ENCODE measurements at places on chromosomes 4 and X.

GRCh38 chrX:3940000-3940610, 226.7 kb upstream of the PRKX start:
- no peak for DNase-seq

- DNase-seq: no peak
Observed at GRCh38 chr4:87982446-87983010, 7.0 kb downstream of the SPP1 start.

- no peak for DNase-seq
Observed at GRCh38 chr4:47842985-47843384, 5.1 kb upstream of the CORIN start.

GRCh38 chr4:30903502-30904214, 183.5 kb downstream of the PCDH7 start:
- DNase-seq: no peak

DNA sequence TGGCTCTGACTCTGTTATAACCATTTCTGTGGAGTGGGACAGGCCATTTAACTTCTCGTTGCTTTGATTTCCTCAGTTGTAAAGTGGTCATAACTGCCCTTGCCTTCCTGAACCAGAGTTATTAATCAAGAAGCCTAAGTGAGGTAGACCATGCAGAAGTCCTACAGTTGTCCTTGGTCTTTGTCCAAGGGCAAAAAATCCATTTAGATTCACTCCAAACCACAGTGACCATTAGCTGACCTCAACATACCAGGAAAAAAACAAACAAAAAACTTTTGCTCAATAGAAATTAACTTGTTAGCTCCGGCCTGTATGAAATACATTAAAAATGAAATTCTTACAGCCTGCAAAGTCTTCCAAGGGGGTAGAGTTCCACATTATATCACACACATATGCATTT, 52.7 kb downstream of the TBC1D9 start:
- DNase-seq: no peak

DNA sequence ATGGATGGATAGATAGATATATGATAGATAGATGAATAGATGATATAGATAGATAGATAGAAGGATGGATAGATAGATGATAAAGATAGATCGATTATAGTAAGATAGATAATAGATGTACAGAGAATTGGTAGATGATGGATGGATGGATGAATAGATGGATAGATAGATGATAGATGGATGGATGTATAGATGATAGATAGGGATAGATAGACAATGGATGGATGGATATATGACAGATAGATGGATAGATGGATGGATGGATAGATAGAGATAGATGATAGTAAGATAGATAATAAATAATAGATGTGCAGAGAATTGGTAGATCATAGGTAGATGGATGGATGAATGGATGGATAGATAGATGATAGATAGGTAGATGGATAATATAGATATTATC, 12.2 kb downstream of the GYG2 start:
- no peak for DNase-seq

DNA sequence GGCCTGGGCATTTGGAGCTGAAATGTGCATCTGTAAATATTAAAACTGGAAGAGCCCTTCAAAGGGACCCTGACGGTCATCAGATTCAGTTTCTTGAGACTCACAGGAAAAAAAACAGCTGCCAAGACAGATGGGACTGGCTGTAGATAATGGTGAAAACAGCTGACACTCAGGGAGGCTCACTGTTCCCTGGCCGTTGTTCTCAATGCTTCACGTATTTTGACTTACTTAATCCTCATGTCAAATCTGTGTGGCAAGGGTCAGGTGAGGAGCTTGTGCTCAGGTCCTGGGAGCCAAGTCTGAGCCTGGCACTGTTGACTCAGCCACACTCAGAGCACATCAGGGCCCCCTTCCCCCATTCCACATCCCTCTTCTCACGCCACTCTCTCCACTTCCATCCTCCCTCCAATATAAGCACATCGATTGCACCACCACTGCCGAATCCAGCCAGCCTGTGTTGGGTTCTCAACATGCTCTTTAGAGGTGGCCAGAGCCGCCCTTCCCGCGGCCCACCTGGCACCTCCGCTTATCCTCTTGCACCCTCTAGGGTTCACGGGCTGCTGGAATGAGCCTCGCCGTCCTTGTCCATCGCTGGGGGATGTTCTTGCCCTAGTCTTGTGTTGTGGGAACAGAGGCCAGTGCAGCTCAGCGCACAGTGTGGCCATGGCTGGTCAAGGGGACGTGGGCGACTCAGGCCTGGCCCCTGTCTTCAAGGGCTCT, 40.1 kb downstream of the EVC start:
- DNase-seq: peak; percentile 34

DNA sequence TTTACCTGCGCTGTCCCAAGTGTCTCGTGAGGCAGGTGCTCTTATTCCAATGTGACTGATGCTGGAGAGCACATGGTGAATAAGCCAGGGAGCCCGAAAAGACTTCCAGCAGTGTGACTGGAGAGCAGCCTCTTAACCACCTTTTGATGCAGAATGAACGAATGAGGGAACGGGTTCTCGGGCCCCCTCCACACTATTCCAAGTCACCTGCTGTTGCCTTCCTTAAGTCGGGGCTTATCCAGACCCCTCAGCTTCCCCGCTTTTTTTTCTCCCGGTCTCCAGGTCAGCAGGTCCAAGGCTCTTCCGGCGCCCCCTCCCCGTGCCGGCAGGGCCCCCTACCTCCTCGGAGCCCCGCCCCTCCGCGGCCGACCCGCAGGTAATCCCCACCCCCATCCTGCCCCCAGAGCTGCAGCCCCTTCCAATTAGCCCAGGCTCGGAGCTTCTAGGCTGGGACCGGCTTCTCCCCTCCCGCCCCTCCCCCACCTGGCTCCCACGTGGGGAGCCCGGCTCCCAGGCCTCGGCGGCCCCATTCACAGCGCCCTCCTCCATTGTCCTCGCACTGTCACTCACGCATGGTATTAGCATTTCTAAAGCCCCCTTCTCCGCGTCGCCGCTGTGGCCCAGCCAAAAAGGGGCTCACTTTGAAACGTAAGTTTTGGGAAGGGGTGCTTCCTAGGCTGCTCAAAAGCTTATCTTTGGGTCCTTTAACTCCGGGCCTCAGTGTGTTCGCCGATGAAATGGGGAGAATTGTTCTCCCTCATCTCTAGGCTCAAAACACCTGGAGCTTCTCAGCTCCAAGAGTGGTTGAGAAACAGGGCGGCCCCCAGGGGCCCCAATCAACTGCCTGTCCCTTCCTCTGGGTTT, 56.2 kb upstream of the PJA1 start:
- no peak for DNase-seq

DNA sequence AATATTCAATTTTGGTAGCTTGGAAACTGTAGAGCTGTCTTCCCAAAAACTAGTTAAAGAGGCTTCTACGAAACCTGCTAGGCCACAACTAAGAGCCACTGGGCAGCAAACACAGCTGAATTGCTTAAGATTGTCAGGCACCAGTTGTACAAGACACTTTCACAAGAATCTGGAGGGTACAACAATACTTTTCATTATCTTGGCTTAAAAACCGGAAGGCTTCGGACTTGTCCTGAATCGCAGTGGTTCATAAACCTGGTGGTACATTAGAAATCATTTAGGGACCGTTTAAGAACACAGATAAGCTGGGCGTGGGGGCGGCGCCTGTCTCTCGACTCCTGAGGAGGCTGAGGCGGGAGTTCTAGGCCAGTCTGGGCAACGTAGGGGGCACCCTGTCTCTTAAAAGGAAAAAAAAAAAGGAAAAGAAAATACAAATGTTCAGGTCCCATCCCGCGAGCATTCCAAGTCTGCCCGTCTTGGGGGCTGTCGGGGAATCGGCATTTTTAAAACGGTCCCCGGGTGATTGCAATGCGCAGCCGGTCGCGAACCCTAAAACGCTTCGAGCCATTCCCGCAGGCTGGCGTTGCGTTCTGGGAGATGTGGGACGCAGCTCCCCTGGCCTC, 763 bp downstream of the PYURF start:
- no peak for DNase-seq

DNA sequence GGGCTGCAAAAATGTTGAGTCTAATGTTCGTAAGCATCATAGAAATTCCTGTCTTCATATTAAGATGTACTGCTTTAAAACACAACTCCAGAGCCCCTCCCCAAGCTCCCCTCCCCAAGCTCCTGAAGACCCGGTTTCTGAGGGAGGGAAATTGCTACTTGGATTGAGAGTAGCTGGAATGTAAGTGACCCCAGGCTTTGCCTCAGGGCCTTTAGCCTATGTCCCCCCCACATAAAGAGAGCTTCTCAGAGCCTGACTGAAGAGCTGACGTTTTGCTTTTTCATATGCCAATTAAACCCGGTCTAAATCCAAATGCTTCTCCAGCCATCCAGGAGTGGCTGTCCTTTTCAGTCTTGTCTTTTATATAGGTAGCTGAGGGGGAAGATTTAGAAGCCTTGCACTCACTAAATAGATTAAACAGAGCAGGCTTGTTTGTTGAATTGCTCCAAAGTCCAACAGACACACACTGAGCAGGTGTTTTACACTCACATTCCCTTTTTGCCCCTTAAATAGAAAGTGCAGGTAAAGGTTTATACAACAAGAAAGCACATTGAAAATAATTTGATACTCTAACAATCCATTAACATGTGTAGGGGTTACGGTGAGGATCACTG, 19.6 kb downstream of the ARX start:
- no peak for DNase-seq

DNA sequence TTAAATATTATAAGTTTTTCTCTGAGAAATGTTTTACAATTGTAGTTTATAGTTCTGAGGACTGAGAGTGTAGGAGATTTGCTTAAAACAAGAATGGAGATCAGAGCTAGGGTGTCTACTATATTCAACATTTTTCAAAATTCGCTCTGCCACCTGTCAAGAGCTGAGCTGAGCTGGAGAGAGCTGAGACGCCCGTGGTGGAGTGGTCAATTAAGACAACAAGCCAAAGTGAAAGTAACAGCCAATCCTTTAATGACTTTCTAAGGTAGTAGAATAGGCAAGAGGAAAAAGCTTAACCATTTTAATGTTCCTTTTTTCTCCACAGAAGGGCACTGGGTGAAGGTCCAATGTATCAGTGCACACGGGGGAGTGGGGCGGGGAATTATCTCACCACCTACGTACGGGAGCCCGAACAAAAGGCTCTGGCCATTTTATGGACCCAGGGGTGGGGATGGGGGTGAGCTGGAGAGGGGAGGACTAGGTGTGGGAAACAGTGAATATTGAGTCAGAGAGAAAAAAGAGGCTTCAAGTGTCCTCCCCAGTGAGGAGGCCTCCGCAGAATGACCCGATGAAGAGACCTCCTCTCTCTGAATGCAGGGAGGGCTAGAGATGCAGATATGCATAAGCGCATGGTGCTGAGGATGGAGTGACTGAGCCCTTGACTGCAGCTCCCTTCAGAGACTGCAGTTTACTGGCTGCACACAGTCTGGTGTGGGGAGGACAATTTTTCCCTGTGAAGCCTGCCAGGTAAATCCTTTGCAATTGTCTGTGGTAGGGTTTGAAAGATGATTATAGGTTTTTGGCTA, 60.8 kb downstream of the SPCS3 start:
- DNase-seq: no peak

GRCh38 chr4:41214825-41215146, 444 bp upstream of the APBB2 start:
- no peak for DNase-seq

- no peak for DNase-seq
Observed at GRCh38 chrX:41304178-41304577, 29.8 kb upstream of the DDX3X start.

DNA sequence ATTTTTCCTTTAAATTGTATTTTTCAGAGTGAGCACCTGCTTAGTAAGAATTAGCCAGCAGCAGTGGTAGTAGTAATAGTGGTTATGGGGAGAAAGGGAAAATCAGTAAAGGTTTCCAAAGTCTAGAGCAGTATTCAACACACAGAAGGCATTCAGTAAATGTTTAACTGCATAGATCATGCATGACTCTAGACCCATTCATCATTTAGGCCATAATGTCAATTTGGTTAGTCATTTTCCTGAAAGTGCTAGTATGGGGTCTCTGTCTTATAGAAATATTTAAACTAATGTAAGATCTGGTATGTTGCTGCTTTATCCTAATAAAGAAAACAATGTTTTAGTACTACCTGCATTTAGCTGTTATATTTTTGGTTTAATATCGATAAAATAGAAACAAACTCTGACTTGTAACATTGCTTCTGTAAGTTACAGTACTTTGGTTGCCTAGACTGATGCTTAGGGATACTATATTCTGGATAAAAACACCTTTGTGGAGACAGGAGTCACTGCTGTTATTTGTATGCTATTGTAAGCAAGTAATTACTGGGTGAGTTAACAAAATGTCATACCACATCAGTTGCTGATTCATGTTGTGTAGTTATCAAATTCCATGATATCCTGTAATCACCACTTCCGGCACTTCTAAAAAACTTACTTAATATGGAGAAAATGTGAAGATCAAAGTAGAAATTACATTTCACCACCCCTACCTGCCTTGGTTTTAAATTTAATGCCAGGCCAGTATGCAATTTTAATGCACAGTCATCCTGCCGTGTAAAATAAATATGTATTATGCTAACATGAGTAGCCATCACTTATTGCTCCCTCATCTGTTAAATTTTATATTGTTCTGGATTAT, 115.8 kb upstream of the BMPR1B start:
- no peak for DNase-seq

DNA sequence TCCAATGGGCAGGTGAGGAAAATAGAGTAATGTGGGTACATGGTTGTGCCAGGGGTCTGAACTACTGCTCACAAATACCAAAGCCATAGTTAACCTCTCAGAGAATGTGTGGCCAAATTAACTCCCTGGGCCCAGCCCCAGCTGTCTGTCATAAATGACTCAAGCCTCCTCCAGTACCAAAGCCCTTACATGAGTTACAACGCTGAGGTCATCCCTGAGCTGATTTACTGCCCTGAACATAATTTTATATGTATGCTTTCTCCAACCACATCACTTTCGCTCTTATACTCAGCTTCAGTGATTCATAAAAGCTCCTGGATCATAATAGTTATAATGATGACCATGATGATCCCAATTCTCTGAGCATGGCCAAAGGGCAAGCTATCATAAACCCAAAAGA, 283.9 kb downstream of the NKX6-1 start:
- DNase-seq: no peak

GRCh38 chr4:32589853-32590252, 1869.7 kb downstream of the PCDH7 start:
- no peak for DNase-seq

GRCh38 chrX:147953976-147954375, 27.2 kb upstream of the FMR1NB start:
- no peak for DNase-seq

DNA sequence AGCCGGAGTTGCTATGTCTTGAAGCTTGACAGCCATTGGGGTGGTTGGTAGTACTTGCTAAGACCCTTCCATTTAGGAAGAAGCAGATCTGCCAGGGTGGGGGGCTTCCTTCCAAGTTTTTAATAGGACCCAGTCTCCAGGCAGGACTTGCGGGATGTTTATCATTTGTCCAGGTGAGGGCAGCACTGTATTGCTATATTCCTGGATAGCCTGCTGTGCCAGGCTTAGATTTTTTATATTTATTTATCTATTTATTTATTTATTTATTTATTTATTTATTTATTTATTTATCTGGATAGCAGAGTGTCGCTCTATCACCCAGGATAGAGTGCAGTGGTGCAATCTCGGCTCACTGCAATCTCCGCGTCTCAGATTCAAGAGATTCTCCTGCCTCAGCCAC, 87.4 kb upstream of the CT45A1 start:
- no peak for DNase-seq

GRCh38 chr4:40329805-40330204, 5.3 kb upstream of the CHRNA9 start:
- DNase-seq: no peak

GRCh38 chr4:78707268-78707667, 68.9 kb upstream of the BMP2K start:
- DNase-seq: no peak

- DNase-seq: peak; percentile 74
Observed at GRCh38 chr4:78766026-78766425, 10.1 kb upstream of the BMP2K start.

All from AG09319 (cell line).